ENCODE measurements at places on chromosomes 2 and 18.

DNA sequence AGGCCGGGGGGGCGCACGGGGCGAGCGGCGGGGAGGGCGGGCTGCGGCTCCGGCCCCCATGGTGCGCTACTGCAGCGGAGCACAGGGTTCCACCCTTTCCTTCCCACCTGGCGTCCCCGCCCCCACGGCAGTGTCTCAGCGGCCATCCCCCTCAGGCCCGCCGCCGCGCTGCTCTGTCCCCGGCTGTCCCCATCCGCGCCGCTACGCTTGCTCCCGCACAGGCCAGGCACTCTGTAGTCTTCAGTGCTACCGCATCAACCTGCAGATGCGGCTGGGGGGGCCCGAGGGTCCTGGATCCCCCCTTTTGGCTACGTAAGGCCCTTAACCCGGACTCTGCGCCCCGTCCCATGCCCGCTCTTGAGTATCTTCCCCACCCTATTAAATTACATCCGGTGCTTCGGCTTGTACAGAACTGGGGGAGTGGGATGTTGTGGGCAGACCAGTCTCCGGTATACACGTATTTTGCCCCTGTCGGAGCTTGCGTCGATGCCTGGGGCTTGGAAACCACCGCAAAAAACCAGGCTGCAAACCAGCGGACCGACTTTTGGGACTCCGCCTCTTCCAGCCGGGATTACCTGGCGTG is 598 bp upstream of the WBP1 start:
- peak; percentile 66 for DNase-seq

GRCh38 chr18:2053490-2054089 is 517.7 kb downstream of the METTL4 start:
- no peak for DNase-seq

DNA sequence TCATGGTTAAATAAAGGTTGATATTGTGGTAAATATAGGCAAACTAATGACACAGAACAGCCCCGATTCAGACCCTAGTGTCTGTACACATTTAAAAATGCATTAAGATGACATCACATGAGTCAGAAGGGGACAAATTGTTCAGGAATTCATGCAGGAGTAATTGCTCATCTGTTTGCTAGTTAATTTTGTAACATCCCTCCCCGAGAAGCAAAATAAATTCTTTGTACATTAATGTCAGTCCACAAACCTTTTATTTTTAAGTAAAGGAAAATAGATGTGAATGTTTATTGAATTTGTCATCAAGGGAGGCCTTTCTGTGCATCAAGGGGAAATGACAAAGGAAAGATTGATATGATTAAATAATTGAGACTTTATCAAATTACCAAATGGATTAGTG is 69.9 kb downstream of the SH3BP4 start:
- no peak for DNase-seq

- no peak for DNase-seq
Observed at GRCh38 chr18:26480897-26481795, 67.2 kb downstream of the KCTD1 start.

- DNase-seq: no peak
Observed at GRCh38 chr2:56630286-56630685, 446.5 kb downstream of the CCDC85A start.

- DNase-seq: no peak
Observed at GRCh38 chr2:194742706-194743105, 914.3 kb upstream of the SLC39A10 start.

GRCh38 chr2:166373951-166374350 is 1.8 kb downstream of the SCN9A start:
- peak; percentile 83 for DNase-seq
